Anterior cingulate cortex (tissue), 58 donors: ENCODE measurements at places on chromosomes 16 and 17.

GRCh38 chr17:4554441-4554996 is 665 bp downstream of the MYBBP1A start:
- DNase-seq: no peak

GRCh38 chr17:61575983-61576382 is 15.0 kb downstream of the NACA2 start:
- no peak for DNase-seq

- DNase-seq: no peak
These were observed 26.2 kb upstream of the NAGLU start for GRCh38 chr17:42509841-42510240.

GRCh38 chr17:21358682-21359482 is 17.3 kb upstream of the KCNJ12 start:
- DNase-seq: no peak

DNA sequence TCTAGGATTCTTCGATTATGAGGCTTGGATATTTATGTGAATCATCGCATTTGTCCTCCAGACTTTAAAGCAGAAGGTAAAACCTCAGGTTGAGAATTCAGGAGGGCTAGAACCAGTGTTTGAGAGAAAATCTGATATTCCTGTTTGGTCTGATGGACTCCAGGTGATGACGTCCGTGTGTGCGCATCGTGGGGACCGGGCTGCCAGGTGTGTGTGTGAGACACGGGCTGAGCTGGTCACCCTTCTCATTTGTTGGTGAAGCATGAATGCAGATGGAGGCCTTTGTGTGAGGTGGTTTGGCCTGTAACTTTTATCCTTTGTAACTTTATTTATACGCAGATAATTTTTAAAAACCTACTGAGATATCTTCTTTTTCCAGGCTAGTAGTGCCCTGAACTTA is 42.8 kb downstream of the ZNF750 start:
- no peak for DNase-seq
